Small intestine (tissue), 16 donors: ENCODE measurements at places on chromosomes 16 and 17. TPM values are rescaled to one million over a fixed set of nuclear protein-coding genes. Genes with fewer than 3 reads are reported as not detected.
A peak's percentile ranks its signal among the peaks of the same experiment; 100 is the strongest.

- DNase-seq, result peak; percentile 74
Measured at GRCh38 chr17:42405963-42406495, 17.0 kb downstream of the CAVIN1 start.

DNA sequence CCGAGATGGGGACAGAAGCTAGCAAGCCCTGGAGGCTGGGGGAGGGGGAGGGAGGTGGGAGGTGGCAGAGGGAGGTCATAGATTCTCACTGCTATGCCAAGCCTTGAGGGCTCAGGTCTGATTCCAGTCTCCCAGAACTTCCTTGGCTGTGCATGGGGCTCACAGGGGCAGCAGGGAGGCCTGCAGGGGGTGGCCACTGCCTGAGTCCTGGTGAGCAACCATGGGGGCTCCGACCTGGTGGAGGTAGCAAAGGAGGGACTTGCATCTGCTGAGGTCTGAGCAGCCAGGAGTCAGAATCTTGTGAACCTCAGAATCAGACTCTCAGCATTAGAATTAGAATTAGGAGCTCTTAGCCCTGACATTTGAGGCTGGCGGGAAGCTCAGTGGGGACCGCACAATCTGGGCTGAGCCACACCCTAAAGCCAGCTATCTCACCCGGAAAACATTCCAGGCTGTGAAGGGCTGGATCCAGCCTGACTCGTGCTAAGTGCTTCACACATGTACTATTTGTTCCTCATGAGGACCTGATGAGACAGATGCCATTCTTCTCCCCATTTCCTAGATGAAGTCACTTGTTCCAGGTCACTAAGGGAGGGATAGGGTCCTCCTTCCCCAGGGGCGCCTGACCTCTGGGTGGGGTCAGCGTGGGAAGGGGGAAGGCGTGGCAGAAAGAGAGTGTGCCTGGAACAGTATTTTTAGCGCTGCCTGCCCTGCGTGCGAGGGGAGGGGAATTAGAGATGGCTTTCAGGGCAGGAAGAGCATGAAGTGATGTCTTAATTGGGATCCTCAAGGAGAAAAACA, 17.3 kb upstream of the KCNJ12 start:
- peak; percentile 70 for DNase-seq

- no peak for DNase-seq
Measured at GRCh38 chr17:50360486-50361115, 12.4 kb downstream of the MRPL27 start.

- peak; percentile 68 for DNase-seq
Measured at GRCh38 chr17:81537343-81537855, 9.2 kb downstream of the FSCN2 start.

CASKIN2 gene
- 15.6 TPM for polyA plus RNA-seq

COL1A1 gene
- polyA plus RNA-seq, result 320 TPM

CES1 gene
- 34.3 TPM for polyA plus RNA-seq

CACNG1 gene
- 0.66 TPM for polyA plus RNA-seq

MAPT gene
- 0.54 TPM for polyA plus RNA-seq

CTRB1 gene
- 23.7 TPM for polyA plus RNA-seq

TBC1D3H gene
- polyA plus RNA-seq, result 0.58 TPM

TEX19 gene
- not detected for polyA plus RNA-seq

PDILT gene
- not detected for polyA plus RNA-seq
